ENCODE measurements at places on chromosomes 4 and X.

DNA sequence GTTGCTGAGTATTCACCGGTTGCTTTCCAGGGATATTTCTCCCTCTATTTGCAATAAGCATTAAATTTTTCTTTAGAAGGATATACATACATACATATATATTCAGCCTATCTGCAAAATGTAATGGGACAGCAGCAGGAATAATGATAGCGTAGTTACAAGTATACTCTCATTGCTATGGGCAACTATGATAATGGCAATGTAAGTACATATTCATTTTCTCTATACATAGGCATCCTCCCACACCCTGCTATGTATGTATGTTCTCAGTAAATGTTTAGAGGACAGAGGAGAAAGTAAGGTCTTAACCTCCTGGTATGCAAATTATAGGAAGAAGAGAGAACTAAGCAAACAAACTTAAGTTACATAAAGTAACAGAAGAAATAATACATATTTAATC is 19.7 kb upstream of the MAB21L2 start:
- no peak for DNase-seq

DNA sequence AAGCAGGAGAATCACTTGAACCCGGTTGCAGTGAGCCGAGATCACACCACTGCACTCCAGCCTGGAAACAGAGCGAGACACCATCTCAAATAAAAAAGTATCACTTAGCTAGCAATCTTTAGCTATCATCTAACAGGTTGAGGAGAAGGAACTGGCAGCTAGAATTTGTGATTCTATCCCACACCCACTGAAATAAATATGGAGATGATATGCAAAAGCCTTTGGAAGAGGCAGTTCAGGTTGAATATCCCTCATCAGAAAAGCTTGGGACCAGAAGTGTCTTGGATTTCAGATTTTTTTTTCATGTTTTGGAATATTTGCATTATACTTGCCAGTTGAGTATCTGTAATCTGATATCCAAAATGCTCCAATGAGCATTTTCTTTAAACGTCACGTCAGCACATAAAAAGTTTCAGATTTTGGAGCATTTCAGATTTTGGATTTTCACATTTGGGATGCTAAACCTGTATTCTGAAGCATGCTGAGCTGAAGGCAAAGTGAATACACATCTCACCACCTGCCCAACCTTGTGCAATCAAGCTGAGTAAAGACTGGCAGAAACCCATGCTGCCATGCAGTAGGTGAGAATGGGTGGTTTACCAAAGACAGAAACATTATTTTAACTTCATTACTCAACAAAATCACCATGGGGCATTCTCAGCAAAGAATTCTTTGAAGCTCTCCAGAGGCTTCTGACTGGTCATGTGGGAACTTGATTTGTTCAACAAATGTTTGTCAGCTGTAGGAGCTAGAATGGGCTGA is 159.3 kb downstream of the SH3KBP1 start:
- DNase-seq = no peak

DNA sequence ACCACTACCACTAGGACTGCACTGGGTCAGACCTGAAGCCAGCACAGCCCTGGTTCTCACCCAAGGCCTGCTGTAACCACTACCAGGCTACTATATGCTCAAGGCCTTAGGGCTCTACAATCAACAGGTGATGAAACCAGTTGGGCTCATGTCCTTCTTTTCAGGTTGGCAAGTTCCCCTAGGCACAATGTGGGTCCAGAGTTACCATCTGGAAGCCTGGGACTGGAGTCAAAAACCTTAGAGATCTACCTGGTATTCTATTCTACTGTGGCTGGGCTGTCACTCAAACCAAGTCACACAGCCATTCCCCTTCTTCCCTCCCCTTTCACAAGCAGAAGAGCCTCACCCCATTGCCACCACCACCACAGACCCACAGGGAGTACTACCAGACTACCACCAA is 175.6 kb downstream of the RELL1 start:
- no peak for DNase-seq

GRCh38 chr4:79982601-79983322 is 90.3 kb downstream of the ANTXR2 start:
- no peak for DNase-seq

GRCh38 chr4:48347282-48347921 is 6.1 kb downstream of the SLAIN2 start:
- no peak for DNase-seq

GRCh38 chrX:150377005-150377404 is 13.9 kb downstream of the MAMLD1 start:
- DNase-seq = no peak

DNA sequence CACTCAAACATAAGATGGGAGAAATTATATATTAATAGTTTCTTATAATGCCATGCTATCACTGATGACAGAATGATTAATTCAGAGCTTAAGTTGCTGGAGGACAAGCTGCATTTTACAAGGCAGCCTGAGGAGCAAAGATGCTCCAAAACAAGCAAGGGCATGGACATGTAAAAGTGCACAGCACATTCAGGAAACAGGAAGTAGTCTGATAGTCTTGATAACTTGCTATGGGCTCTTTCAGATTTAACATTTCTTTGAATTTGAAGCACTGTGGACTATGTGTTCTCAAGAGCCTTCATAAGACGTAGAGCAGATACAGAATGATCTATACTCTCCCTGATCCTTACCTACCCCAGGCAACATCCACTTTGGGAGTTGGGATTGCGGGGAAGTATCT is 50.0 kb downstream of the AMMECR1 start:
- no peak for DNase-seq

DNA sequence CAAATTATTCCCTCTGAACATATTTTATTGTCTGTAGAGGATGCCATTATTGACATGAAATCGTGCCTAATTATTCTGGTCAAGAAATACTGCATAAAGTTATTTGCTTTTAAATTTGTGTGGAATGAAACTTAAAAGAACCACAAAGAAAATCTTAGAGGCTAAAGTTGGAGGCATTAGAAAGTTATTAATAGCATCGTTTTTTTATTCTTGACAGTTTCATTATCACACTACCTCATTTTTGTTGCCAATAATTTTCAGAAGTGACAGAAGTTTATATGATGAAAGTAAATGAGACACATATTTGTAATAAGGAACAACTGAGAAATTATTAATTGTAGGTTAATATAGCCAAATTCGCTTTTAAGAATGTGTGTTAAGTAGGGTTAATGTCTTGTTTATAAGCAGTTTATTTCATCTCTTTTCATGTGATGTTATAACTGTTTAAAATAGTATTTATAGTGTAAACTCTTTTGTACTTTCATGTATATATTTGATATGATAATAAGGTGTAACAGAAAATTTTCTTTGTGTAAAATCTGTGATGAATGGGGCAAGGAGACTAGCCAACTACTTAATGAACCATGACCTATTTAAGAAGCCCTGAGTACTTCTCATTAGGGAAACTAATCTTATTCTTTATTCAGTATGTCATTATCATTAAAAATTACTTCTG is 54.5 kb upstream of the GRIA2 start:
- DNase-seq = no peak

DNA sequence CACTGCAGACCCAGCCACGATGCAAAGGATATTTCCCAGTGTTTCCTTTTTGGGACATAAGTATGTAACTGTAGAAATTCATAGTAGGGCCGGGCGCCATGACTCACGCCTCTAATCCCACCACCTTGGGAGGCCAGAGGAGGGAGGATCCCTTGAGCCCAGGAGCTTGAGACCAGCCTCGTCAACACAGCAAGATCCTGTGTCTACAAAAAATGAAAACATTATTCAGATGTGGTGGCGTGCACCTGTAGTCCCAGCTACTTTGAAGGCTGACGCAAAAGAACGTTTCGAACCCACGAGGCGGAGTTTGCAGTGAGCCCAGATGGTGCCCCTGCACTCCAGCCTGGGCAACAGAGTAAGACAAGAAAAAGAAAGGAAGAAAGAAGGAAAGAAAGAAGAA is 49.2 kb downstream of the CRLF2 start:
- no peak for DNase-seq

- DNase-seq = no peak
Measured at GRCh38 chr4:174928174-174928573, 10.0 kb downstream of the ADAM29 start.

GRCh38 chr4:148442832-148443511 is 758 bp upstream of the NR3C2 start:
- DNase-seq = no peak

GRCh38 chrX:112851161-112851779 is 10.6 kb upstream of the AMOT start:
- DNase-seq = no peak

DNA sequence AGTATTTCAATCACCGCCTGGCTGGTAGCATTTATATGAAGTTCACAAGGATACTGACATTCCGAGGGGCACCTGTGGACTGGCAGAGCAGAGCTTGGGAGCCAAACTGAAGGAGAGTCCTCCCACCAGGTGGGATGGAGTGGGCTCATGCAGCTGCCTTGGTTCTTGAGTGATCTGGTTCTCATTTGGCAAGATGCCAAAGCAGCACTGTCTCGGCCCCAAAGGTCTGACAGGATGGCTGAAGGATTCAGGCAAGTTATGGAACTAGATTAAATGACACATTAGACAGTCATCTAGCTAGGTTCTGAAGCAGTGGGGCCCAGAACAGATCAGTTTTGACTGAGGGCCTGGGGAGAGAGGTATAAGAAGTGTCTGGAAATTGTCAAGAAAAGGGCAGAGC is 3.2 kb downstream of the FGF16 start:
- DNase-seq = no peak

- peak; percentile 67 for DNase-seq
Measured at GRCh38 chr4:122827258-122827878, 737 bp downstream of the FGF2 start.

- no peak for DNase-seq
Measured at GRCh38 chr4:155615081-155615887, 51.4 kb upstream of the GUCY1A1 start.

GRCh38 chrX:131609480-131609879 is 65.6 kb downstream of the OR13H1 start:
- no peak for DNase-seq

- DNase-seq = no peak
Measured at GRCh38 chr4:188113156-188113555, 3.8 kb upstream of the TRIML2 start.

DNA sequence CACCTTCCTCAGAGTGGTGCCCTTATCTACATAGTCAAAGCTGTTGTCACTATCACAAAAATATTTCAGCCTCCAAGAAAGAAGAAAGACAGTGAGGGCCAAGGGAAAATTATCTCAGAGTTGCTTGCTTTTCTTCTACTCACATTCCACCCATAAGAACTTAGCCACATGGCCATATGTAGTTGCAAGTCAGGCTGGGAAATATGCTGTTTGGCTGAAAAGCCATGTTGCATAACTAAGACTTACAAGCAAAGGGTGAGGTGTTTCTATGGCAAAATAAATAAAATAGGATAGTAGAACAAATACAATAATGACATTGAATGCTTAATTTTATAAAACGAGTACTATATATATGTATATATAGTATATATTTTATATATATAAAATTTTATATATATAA is 365.9 kb upstream of the PABPC4L start:
- no peak for DNase-seq

DNA sequence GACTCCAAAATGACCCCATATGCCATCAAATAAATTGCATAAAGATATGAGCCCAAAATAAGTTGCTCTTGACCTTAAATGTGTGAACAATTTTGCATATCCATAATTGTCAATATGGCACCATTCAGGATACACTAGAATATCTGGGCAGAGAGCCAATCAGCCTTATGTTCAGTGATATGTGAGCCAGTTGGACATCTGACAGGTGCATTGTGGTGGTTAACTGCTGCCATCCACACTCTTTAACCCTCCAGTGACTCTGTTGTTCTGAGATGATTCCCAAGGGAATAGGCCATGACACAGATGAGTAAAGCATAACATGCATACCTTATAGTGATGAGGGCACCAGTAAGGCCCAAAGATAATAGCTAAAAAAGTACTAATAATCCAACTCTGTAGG is 500.1 kb downstream of the PCDH18 start:
- no peak for DNase-seq

- DNase-seq = no peak
Measured at GRCh38 chr4:9735515-9735914, 45.9 kb upstream of the DRD5 start.

DNA sequence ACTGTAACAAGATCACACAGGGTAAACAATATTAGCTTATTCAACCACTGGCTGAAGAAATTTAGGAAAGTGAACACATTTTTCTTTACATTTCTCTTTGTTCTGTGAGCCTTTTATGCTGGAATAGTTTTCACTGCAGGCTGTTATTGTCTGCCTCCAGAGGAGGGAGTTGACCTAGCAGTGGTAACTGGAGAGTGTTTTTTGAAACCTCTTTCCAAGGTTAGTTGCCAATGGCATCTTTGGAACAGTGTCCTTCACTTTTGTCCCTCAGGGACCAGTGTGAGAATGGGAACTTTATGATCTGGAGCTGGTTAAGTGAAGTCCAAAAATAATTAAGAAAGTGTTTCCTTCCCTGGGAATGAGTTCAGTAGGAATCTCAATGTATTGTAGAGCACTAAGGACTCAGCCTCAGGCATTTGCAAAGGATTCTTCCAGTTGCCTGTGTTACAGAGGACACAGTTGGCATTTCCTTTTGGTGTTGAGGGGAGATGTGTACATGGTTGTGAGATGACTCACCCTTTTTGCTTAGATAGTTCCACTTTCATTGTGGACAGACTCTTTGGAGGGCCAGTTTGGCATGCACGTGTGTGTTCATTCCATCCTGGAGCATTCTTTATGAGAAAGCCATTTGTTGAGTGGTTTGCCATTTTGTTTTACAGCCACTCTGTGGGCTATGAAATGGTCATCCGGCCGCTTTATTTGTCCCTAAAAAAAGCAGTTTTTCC is 61.3 kb downstream of the AR start:
- no peak for DNase-seq

DNA sequence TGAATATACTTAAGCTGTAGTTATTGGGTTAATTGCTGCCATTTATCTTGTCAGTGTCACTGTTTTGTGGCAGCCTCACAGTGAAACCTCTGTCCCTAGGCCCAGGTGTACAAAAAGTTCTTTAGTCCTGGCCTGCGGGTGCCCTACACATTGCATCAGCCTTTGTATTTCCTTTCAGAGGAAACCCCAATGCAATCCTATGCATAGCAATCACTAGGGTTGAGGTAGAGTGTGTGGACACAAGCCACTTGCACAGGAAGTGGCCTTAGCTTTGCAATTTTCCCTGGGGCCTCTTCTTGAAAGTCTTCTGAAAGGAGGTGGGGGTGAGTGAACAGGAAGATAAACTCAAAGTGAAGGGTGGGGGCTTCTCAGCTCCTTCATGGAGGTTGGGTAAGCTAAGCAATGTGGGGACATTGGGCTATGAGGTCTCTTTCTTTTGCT is 27.8 kb downstream of the VSIG4 start:
- DNase-seq = no peak

- no peak for DNase-seq
Measured at GRCh38 chrX:24023972-24024669, 2.9 kb downstream of the KLHL15 start.

GRCh38 chrX:64395568-64395929 is 297 bp upstream of the MTMR8 start:
- DNase-seq = no peak

GRCh38 chr4:74111990-74112389 is 13.0 kb upstream of the CXCL2 start:
- no peak for DNase-seq

DNA sequence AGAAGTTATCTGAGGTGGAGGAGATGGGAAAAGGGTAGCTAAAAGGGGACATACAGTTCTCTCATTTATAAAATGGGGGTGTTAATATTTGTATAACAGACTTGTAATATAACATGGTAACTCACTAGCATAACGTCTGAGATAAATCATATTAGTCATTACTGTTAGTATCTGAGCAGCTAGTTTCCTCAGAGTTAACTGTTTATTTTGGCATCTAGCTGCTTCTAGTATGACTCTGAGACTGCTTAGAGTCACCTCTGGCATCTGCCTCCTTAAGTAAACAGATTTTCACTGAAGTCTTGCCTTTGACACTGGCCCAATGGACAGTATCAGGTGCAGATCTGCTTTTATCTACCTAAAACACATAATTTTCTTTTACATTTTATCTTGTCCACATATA is 58.1 kb downstream of the SLC30A9 start:
- no peak for DNase-seq

Data from GM12891 (cell line).